ENCODE measurements at places on chromosomes 3 and 15.

DNA sequence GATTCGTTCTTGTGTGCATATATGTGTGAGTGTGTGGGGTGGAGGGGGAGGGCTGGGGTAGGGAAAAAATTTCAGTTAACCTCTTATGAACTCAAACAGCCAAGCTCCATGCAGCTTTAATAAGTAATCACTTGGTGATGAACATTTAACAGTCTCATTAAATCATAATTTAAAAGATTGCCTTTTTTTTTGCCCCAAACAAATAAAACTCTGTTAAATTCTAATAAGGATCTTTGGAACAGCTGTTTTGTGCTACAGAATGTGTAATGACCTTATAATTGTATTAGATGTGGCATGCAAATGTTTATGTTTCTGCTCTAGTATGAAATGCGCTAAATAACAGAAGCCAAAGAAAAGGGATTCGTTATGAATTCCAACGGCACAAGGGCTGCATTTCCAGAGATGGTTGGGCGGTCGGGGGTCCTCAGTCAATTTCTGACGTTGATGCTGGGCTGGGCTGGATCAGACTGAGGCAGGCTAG is 80.0 kb upstream of the RORA start:
- DNase-seq = no peak

GRCh38 chr15:63077952-63078351 is 35.4 kb downstream of the TPM1 start:
- DNase-seq = no peak

DNA sequence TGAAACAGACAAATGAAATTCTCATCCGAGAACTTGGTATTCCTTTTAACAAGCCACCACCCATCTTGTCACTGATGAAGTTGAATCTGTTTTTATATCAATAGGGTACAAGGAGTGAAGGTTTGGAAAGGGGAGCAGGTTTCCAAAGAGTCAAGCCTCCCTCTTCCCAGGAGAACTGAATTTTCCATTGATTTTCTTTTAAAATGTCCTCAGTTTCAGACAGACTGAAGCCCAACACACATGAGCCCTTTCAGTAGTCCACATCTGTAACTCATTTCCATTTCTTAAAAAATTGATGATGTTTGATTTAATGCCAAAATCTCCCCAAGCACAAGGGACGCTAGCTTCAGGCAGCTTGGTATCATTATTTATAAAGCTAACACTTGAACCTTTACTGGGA is 187.7 kb downstream of the FOXB1 start:
- DNase-seq = no peak

DNA sequence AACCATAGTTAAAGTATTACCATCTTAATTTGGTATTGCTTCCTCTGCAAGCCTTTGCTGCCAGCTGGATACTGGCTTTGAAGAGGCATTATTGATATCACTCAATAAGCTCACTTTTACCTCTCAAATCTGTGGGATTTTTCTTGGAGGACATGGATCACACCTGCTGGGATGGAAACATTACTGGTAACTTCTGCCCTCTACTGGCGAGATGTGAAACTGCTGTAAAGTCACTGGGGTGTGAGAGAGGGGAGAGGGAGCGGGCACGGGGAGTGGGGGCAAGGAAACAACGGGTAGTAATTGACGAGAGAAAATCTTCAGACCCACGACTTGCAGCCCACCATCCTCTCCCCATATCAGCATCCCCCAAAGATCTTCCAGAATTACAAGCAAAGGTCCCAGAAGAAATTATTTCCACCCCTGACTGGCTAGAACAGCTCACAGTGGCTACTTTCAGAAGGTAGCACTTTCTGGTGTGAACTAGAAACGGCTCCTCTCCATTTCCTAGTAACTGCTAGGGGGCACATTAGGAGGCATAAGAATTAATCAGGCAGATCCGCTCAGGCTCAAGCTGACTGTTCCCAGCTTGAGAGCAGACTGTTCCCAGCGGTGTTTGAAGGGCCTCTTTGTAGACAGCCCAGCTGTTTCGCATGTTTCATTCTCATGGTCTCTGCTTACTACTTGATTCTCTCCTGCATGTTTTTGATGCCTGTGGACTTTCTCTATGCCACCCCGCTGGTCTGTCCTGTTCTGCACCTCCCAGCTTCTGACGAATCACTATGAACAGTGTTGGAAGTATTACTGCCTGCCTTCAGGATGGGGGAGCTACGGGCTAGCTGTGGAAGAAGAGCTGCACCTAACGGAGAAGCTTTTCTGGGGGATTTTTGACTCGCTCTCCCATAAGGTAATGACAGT is 230.4 kb upstream of the CHRM5 start:
- peak; percentile 18 for DNase-seq

GRCh38 chr3:137938876-137939275 is 71.1 kb upstream of the CLDN18 start:
- DNase-seq = no peak

GRCh38 chr15:92817339-92817886 is 82.7 kb upstream of the CHD2 start:
- no peak for DNase-seq

DNA sequence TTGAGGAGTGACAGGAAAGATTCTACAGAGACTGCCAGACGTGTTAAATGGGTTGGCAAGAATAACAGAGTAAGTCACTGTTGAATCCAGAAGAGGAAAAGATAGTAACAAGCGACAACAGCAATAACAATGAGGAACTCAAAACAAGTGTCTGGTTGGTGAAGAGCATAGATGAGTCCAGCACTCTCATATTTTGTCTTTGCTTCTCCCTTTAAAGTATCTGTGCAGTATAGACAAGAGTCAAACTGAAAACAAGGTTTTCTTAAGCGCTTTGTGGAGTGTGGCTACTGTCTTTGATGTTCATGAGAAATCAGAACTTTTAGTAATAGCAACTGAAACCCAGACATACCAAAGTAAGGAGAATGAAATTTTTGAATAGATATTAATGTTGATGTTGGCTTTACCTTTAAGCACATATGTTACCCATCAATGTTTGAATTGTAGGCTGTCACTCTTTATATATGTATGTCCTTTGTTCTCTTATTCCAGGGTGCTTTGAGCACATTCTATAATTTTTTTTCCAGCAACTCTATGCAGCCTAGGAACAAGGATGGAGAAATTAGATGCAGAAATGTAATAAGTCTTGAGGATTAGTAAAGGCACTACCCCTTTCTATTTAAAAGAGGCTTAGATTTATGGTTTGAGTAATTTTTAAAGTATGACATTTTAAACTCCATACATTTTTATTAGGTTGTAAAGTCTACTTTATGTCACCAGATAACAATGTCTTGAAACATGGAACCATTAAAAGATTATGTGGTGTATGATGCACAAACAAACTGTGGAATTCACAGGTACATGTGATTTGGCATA is 185.5 kb downstream of the NFKBIZ start:
- no peak for DNase-seq

- no peak for DNase-seq
Measured at GRCh38 chr3:102827386-102827785, 392.6 kb downstream of the ZPLD1 start.

DNA sequence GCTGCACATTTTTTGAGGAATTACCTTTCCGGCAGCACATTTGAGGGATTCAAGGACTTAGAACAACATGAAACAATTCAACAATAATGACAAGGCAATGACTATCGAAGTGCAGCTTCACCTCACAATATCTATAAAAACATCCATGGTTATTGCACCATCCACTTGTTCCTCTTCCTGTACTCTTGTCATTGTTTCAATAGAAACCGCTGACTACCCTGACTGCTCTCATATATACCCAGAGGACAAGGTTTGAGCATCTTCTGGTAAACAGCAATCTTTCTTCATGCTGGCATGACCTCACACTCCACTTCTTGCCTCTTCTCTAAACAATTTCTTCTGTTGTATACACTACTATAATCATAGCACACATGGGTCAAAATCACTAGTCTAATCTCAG is 864.9 kb downstream of the FHIT start:
- DNase-seq = no peak

DNA sequence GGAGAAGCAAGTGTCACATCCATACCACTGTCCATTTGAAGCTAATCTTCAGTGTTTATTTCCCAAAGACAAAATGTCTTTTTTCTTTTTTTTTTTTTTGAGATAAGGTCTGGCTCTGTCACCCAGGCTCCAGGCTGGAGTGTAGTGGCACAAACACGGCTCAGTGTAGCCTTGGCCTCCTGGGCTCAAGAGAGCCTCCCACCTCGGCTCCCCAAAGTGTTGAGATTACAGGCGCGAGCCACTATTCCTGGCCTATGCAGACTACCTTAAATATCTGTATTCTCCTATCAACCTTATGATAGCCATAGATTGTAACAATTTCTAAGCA is 27.7 kb upstream of the VPS33B start:
- DNase-seq = no peak

DNA sequence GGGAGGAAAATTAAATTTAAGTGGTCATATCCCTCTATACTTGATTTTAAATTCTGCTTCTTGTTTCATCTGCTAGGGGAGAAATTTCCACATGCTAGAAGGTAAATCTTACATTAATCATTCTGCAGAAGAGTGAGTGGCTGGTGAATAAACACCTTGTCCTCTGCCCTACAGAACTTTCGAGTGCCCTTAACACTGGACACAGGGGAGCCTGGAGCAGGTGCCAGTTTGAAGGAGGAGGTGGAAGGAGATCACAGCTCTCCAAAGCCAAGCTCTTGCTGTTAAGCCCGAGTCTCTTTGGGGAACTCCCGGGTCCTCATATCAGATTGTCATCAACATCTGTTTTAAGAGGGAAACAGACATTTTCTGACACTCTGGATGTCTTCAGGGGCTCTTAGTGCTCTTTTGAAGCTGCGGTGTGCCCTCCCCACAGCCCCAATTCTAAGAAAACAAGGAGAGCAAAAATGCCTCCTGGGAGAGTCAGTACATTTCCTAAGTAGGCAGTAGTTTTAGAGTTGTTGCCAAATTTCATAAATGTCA is 31.3 kb downstream of the LAMP3 start:
- DNase-seq = no peak

GRCh38 chr3:152586974-152587373 is 248.0 kb upstream of the P2RY1 start:
- no peak for DNase-seq

DNA sequence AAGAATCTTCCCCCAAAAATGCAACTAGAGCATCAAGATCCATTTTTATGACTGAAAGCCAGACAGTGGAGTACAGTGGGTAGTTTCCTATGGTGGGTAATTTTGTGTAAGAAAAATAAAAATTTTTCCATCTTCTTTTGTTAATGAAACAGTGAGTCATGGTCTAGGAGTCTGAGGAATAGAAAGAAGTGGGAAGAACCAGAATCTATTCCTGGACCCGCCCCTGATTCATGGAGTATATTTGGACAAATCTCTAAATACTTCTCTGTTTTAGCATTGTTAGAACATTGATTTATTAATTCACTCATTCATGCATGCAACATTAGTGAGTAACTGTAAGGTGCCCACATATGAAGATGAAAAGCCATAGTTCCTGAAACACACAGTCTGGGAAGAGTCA is 304.5 kb upstream of the GPR149 start:
- no peak for DNase-seq

- no peak for DNase-seq
Measured at GRCh38 chr15:50605462-50605861, 59.0 kb upstream of the USP50 start.

DNA sequence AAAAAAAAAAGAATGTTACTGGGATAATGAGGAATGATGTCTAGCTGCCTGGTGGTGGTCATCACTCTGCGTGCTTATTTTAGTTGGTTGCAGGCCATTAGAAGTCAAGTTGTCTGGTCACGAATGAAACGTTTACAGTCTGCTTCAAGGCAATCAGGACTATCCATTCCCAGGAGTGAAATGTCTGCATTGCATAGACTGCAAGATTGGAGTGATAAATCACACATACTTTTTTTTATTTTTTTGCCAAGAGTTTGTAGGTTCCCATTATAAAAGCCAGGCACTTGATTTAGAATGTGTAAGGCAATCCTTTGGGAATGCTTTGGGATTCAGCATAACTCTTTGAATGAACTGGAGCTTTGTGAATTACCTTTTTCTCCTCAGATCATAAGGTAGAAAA is 132.3 kb downstream of the STAC start:
- DNase-seq = no peak

GRCh38 chr15:70873232-70874054 is 18.8 kb downstream of the THAP10 start:
- no peak for DNase-seq

GRCh38 chr15:53837263-53837662 is 77.8 kb upstream of the WDR72 start:
- DNase-seq = no peak

DNA sequence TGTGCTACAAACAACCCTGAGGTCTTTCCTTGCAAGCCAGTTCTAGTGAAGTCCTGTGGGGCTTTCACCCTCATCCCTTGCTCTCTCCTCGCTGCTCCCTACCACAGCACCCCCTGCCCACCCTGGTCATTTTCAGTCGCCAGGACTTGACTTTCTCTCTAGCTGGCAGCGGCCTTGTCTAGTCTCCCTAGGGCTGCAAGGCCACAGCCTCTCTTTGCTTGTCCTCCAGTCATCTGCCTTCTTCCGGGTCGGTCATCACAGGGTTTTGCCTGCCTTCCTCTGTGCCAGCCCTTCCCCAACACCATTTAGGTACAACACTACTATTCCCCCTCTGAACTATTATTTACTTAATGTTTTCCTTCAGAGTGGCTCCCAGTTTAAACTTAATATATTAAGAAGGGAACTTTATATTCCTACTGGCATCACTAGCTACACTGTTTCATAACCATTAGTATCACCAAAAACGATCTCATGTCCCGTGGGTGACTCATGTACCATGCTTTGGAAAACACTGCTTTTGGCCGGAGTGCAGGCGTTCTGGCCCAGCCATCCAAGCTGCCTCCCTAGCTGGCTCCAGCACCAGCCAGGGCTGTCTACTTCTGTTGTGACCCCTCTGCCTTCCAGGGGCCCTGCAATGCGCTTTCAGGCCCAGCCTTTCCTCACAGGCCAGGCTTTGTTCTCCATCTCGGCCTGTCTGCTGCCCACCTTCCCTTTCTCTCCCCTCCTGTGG is 21.4 kb downstream of the FAH start:
- DNase-seq = no peak

DNA sequence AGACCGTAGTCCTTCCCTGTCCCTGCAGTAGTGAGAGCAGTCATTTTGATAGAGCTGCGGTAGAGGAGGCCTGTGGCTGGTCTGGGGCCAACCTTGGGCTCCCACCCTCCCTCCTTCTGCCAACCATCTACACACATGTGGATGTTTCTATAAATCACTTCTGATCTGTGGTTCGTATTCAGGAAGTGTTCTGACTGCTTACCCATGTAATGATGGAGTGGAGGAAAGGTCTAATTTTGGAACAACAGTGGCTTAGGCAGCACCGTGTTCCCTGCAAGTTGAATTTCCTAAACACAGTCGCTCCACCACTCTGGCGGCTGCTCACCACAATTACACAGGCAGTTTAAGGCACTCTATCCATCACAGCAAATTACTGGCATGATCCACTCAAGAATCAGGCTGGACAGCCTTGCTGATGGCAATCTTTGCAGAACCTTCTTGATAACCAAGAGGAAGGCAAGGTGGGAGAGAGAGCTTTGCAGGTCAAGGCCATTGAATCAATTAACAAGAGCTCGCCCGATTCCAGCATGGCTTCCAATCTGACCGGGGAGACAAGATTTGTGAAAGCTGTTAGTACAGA is 104.7 kb upstream of the VEPH1 start:
- DNase-seq = no peak

- DNase-seq = no peak
Measured at GRCh38 chr3:185067173-185067572, 85.7 kb downstream of the C3orf70 start.

All from 8988T (cell line).